Stimulated activated CD4-positive, alpha-beta T cell treated with anti-CD3 and anti-CD28 coated beads, Interleukin-1b, Interleukin-23, amount 100 ng/mL, for 48 hours (primary cell): ENCODE measurements at places on chromosomes 13 and 19.
A peak's percentile ranks its signal among the peaks of the same experiment; 100 is the strongest.

DNA sequence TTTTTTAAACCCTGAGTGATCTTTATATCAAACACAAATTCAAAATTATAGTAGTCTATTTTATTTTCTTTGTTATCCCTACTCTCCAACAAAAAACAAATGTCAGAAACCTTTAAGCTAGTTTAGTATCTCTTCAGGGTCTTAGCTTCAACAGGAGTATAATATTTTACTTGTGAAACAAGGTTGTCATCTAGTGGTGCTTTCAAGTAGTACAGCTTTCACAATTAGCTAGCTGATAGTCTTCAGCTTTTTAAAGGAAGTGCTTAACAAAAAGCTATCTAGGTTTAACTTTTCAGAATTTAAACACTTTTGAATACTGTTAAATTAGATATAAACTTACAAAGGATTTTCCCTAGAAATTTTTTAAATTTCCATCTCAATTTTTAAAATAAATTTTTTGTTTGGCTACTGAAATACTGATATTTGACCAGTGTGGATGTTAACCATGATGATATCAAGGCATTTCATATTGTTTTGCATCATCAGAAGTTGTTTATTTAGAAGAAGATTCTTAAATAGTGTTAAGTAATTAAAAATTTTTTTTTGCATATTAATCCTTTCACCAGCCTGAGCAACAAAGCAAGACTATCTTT lies 34.2 kb downstream of the TDRD3 start:
- no peak for DNase-seq

DNA sequence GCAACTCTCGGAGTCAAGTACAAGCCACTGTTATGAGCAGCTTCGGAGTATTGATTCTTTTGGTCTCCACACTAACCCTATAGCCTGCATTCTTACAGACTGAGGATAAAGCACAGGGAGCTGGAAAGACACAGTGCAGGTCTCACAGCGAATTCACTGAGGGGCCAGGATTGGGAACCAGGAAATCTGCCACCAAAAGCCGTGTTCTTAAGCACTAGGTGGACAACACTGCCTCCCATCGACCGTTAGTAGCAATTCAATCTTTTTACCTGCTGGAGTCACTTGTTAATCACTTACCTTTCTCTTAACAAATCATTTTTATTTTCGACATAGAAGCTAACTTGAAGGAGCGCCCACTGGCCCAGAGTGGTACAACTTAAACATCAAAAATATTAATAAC lies 6.3 kb downstream of the PMIS2 start:
- no peak for DNase-seq

- DNase-seq: no peak
Measured at GRCh38 chr13:71137101-71137500, 729.9 kb downstream of the DACH1 start.

GRCh38 chr13:77930430-77930829 lies 11.8 kb upstream of the EDNRB start:
- DNase-seq: no peak

DNA sequence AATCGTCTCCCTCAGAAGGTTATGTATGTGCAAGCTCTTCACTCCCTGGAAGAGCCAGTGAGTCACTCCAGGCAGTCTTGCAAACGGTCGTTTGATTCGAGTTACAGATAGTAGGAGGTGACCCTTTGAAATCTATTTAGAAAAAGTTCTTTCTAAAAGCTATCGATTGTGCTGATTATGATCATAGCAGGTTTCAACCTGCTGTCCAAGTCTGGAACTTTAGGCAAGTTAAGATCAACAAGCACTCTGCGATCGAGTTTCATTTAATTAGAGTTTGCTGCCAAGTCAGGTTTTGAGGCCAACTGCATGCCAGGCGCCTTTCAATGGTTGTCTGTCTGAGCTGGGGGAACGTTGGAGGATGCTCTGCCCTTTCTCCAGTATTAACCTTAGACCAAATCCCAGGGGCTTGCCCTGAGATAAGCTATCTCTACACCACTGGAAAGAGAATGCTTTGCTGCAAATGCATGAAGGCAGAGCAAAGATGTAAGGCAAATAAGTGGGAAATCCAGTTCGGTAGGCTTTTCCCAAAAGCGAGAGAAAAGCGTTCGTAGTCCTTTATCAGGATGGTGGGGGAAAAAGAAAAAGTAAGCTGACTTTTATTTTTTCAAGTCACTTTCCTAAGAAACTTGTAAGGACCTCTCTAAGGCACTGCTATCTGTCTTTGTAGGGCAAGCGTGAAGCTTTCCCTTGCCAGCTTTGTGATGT lies 287.5 kb downstream of the ATP8A2 start:
- no peak for DNase-seq

DNA sequence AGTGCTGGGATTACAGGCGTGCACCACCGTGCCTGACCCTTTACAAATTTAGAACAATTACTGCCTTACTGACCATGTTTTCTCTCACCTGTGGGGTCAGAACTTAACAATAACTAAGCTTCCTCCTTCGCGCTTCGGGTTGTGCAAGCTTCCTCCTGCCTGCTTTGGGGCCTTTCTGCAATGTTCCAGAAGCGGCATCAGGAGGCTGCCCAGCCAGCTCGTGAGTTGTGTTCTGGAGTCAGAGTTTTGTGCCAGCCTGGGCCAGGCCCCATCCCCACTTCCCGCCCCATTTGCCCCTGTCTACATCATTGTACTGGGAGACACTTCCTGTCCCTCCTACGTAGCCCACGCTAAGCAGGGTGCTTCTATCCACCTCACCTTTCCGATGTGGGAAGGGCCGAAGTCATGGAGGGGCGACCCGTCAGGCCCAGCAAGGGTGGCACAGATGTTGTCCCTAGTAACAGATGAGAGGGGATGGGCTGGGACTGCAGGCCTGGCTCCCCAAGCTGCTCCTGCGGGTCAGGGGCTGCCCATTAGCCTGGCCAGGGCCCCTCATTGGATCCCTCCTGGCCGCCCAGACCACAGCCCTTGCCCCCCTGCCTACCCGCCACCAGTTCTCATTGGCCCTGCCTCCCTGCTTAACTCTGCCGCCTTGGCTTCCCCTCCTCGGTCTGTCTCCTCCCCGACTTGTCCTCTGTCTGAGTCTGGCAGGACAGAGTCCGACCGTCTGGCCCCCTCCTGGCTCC lies 13.4 kb downstream of the UHRF1 start:
- DNase-seq: no peak

DNA sequence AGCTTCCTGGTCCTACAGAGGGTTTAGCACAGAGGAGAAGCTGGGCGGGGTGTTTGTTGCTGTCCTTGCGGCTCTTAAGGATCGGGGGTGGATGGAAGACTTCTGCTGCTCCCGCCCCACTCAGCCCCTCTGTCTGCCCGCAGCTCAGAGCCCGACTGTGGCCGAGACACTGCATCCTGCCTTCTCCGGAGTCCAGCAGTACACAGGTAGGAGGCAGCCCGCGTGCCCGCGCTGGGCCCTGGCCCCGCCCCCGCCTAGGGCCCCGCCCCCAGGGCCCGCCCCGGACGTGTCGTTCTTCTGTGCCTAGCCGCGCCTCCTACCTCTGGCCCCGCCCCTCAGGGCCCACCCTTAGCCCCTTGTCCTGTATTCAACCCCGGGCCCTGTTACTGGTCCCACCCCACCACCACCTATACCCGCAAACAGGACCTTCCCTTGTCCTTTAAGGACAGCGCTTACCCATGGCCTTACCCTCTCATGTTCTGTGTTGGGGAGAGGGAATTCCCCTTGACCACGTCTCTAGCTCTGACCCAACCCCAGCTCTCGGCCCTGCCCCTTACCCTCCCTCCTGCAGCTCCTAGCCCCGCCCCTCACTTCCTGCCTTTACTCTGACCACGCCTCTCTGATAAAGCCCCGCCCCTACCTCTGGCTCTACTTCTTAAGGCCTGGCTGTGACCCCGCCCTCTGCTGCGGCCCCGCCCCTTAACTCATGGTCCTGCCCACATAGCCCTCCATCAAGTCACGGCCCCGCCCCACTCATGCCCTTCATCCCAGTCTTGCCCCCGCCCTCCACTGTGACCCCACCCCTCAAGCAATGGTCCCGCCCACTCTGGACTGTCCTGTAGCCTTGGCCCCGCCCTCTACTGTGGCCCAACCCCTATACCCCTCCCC lies 60.5 kb downstream of the CELF5 start:
- DNase-seq: peak; percentile 93

GRCh38 chr19:5156231-5156986 lies 184.2 kb downstream of the PTPRS start:
- no peak for DNase-seq
